Panc1 (cell line): ENCODE measurements at places on chromosomes 11 and 22. TPM values are rescaled to one million over a fixed set of nuclear protein-coding genes. Genes with fewer than 3 reads are reported as not detected.

The GUCD1 gene
- total RNA-seq, result 97.7 TPM

The NOL12 gene
- total RNA-seq, result 32.7 TPM

The OR5AL1 gene
- not detected for total RNA-seq

The UBQLNL gene
- total RNA-seq, result 0.72 TPM

The C22orf15 gene
- not detected for total RNA-seq

The CREB3L1 gene
- 35.6 TPM for total RNA-seq
